Right forelimb (tissue), 1 donor: ENCODE measurements at places on chromosomes 6 and 20.

GRCh38 chr6:79902046-79902445 is 45.3 kb downstream of the ELOVL4 start:
- no peak for DNase-seq

DNA sequence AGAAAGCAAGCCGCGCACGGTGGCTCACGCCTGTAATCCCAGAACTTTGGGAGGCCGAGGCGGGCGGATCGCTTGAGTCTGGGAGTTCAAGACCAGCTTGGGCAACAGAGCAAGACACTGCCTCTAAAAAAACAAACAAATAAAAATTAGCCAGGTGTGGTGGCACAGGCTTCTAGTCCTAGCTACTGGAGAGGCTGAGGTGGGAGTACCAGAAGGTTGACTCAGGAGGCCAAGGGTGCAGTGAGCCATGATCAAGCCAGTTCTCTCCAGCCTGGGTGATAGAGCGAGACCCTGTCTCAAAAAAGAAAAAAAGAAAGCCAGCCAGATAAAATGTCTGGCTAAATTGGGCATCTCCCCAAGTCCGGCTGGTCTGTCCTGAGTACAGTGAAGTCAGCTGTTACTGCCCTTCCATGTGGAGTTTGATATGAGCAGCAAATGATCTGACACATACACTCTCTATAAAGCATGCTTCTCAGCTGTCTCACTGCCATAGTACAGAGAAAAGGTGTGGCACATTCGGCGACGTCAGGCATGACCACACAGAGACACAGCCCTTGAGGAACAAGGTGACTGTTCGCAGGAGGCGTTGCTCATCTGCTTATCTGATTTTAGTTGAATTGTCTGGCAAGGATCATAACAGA is 13.0 kb downstream of the CD83 start:
- no peak for DNase-seq

DNA sequence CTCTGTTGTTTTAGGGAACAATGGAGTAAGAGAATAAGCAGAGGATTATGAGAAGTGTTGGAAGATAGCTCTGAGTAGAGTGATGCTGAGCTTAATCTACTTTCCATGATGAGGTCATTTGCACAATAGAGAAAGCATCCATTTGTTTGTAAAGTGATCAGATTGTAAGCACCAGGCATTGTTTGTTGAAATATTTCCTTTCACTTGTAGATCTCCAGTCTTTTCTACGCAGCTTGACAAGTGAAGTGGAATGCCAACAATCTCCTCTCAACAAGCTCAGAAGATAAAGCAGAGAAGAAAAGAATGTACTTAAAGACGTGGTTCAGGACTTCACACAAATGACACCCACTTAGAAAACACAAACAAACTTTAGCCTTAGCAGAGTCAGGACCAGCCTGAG is 80.1 kb upstream of the MARCKS start:
- no peak for DNase-seq

- DNase-seq: peak; percentile 65
Measured at GRCh38 chr6:43076464-43077332, 584 bp downstream of the PTK7 start.

GRCh38 chr6:44201200-44201599 is 15.5 kb upstream of the MYMX start:
- no peak for DNase-seq

- no peak for DNase-seq
Measured at GRCh38 chr6:73200735-73201134, 24.6 kb downstream of the KHDC1L start.

DNA sequence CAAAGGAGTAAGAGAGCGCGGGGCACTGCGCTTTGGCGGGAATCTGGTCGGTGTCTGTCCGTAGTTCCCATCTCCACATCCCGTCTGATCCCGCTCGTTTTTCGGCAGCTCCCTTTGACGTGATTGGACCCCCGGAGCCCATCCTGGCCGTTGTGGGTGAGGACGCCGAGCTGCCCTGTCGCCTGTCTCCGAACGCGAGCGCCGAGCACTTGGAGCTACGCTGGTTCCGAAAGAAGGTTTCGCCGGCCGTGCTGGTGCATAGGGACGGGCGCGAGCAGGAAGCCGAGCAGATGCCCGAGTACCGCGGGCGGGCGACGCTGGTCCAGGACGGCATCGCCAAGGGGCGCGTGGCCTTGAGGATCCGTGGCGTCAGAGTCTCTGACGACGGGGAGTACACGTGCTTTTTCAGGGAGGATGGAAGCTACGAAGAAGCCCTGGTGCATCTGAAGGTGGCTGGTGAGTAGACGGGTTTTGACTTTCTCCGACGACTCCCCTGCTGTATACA is 1.4 kb downstream of the BTN1A1 start:
- DNase-seq: peak; percentile 65

GRCh38 chr20:1618954-1619540 is 762 bp downstream of the SIRPB1 start:
- no peak for DNase-seq
